ENCODE measurements at places on chromosomes 5 and 9.

DNA sequence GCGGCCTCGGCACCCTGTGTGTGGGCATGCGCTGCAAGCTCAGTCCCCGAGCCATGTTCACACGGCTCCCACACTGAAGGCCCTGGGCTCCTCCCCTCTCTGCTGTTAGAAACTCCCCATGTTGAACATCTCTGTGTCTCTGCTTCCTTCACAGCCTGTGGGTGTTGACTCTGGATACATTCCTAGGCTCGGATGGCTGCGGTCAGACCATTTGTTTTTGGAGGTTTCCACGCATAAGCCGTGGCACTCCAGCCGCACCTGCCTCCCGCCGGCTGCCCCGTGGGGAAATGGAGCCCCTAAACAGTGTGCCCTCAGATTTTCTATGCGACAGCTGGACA, 31.2 kb upstream of the LRRC14B start:
- DNase-seq = no peak

- DNase-seq = no peak
Observed at GRCh38 chr9:137082925-137083290, 3.9 kb upstream of the MAN1B1 start.

GRCh38 chr9:3676766-3677165, 151.0 kb upstream of the RFX3 start:
- DNase-seq = no peak

DNA sequence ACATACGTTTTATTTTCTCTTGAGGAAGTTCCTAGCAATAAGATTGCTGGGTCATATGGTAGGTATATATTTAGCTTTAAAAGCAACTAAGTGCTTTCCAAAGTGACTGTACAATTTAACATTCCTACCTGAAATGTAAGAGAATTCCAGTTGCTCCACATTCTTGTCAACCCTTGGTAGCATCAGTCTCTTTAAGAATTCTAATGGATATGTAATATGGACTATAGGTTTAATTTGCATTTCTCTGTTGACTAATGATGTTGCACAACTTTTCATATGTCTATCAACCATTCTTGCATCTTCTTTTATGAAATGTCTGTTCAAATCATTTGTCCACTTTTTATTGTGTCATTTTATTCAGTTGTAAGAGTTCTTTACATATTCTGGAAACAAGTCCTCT, 6.7 kb upstream of the RASEF start:
- DNase-seq = no peak

DNA sequence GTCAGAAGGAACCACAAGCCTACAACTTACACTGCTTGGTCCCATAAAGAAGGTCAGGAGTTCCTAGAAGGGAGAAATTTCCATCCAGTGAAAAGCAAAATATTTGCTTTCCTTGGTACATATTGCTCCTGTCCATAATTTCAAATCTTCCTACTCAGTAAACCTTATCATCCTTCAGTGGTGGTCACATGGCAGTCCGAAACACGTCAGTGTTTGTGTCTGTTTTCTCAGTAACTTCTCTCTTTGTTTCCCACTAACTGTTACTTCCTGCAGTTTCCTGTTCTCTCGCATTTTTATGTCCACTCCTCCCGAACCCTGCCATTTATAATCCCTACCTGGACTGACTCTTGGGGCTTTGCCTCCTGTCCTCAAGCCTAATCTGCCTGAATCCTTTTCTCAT, 129.1 kb downstream of the FANCC start:
- no peak for DNase-seq

GRCh38 chr5:142659405-142659804, 26.5 kb downstream of the FGF1 start:
- no peak for DNase-seq

DNA sequence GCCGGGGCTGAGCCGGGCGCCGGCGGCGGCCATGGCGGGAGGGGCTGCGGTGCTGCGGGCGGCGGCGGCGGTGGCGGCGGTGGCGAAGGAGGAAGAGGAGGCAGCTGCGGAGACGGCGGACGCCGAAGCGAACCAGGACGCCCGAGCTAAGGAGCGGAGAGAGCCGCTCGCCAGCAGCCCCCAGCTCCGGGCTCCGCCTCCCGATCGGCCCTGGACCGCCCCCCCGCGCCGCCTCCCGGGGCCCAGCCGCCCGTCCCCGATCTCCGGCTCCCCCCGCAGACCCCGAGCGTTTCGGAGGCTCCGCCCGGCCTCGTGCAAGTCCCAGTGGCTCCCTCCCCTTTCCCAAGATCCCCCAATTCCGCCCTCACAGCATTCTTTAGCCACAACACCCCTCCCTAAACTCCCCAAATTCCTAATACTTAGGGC, at the start of gene ASTN2:
ASTN2 (minus strand) TSS at position 152 of the 426 bp plus-strand sequence; CDS start at position 33, 119 bp downstream.
- no peak for DNase-seq

- DNase-seq = no peak
Observed at GRCh38 chr5:56596155-56596554, 219.2 kb upstream of the MAP3K1 start.

DNA sequence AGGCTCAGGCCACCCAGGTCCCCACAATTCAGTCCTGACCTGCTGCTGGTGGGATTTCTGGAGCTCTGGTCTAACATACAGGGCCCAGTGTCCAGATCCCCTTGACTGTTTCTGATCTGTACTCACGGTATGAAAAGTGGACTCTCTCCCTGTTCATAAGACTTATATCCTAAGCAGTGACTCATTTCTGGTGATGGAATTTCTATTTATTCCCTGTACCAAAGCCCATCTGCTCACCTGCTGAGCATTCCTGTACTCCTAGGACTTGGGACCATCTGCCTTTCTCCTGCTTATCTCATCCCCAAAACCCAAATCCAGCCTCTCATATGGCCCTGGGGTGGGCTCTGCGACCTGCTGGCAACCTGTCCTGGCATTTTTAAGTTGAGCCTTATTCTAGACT, 86.6 kb downstream of the APBA1 start:
- DNase-seq = no peak

- no peak for DNase-seq
Observed at GRCh38 chr5:145385276-145385675, 449.9 kb downstream of the PRELID2 start.

DNA sequence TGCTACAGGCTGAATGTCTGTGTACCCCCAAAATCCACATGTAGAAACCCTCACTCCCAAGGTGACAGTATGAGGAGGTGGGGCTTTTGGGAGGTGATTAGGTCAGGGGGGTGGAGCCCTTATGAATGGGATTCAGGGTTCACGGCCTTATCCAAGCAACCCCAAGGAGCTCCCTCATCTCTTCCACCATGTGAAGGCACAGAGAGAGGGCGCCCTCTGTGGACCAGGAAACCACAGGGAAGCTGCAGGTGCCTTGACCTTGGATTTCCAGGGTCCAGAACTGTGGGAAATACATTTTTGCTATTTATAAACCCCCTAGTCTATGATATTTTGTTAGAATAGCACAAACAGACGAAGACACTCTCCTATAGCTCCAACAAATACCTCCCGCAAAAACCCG, 53.6 kb upstream of the IRX2 start:
- no peak for DNase-seq

DNA sequence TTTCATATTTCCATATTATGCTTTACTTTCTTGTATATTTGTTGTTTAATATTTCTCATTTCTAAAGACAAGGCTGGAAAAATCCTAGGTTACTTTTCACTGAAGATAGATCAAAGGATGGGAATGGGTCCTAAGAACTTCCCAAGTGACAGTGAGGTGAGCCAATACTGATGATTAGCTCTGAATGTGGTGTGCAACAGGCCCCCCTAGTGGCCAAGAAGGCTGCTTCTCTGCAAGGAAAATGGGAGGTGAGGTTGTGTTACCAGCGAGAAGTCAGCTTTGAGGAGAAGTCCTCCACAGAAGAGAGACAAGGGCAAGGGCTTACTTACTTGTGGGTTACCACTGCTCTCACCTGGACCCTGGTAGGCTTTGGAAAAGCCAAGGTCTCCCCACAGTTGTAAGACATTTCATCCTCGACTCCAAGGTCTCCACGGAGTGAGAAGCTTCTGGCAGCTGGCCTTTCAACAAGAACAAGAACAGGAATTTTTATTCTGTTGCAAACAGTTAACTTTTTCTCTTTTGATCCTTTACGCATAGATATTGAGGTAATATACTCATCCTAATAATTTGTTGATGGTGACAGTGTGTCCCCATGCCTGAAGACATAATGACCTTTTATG, 69.9 kb downstream of the MAMDC2 start:
- DNase-seq = no peak

GRCh38 chr5:122730037-122730436, 44.8 kb upstream of the SNX2 start:
- DNase-seq = no peak

- DNase-seq = no peak
Observed at GRCh38 chr9:94005272-94005901, 50.2 kb upstream of the BARX1 start.

DNA sequence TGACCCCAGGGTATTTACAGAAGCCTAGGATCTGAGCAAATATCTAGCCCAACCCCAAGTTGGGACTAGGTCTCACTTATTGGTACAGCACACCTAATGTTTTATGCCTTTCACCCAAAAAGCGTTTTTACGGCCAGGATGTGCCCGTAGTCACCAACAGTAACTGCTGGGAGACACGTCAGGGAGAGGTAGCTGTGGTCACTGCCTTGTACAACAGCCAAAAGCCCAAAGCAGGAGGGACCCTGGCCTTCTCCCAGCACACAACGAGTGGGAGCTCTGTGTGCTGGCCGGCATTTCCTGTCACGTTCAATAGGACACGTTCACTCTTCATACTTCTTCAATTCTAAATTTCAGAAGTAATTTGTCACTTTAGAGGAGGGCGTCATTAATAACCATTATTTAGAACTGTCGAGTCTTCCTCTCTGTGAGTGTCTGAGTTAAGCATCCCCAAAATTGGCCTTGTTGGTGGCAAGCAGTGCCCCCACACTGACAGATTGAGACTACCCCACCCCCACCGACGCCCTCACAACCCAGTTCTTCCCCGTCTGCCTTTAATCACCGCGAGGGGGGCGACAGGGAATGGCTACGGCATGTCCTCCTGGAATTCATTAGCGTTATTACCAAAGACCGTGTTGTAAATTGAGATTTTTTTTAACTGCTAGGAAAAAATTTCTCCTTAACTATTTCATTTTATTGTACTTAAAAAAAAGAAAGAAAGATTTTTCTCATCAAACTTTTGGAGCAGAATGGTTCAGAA, 80.7 kb downstream of the MVB12B start:
- no peak for DNase-seq

DNA sequence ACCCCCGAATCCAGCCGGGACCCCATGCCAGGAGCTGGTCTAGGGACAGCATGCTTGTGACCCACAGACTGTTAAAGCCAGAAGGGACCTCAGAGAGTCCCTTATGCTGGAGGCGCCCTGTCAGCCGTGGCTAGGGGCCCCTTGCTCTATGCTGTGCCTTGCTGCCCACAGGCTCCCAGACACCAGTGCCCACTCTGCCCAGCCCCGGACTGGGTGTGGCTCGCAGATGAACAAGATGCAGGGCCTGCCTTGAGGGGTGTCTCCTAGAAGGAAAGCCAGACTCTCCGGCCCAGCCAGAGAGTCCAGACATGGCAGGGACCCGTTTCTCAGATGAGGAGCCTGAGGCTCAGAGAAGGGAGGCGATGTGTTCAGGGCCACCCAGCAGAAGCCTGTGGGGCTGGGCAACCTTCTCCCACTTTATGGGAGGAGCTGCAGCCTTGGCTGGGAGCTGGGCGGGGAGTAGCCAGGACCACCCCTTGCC, 85.7 kb downstream of the LMX1B start:
- no peak for DNase-seq

GRCh38 chr9:3434594-3434993, 91.2 kb downstream of the RFX3 start:
- DNase-seq = no peak

DNA sequence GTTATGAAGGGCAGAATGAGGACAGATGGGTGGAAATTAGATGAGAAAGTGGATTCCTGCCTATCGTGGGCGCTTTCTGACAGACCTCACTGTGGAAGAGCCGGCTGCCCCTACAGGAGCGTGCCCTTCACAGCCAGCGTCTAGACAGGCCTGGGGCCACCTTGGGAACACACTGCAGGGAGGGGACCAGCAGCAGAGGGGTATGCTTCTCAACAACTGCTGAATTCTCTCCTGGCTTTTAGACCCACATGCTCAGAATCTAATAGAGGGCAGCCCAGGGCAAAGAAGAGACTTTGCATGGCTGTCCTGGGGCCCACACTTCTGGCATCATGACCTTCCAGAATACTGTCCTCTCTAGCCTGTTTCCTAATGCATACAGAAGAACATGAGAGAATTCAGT, 2.1 kb upstream of the SEMA4D start:
- DNase-seq = no peak

GRCh38 chr5:41735213-41735612, 135.0 kb downstream of the OXCT1 start:
- DNase-seq = no peak

- no peak for DNase-seq
Observed at GRCh38 chr5:4674166-4674565, 466.0 kb upstream of the ADAMTS16 start.

- DNase-seq = no peak
Observed at GRCh38 chr5:79566896-79567295, 45.3 kb upstream of the TENT2 start.

- DNase-seq = no peak
Observed at GRCh38 chr9:32991897-32992594, 9.4 kb downstream of the APTX start.

DNA sequence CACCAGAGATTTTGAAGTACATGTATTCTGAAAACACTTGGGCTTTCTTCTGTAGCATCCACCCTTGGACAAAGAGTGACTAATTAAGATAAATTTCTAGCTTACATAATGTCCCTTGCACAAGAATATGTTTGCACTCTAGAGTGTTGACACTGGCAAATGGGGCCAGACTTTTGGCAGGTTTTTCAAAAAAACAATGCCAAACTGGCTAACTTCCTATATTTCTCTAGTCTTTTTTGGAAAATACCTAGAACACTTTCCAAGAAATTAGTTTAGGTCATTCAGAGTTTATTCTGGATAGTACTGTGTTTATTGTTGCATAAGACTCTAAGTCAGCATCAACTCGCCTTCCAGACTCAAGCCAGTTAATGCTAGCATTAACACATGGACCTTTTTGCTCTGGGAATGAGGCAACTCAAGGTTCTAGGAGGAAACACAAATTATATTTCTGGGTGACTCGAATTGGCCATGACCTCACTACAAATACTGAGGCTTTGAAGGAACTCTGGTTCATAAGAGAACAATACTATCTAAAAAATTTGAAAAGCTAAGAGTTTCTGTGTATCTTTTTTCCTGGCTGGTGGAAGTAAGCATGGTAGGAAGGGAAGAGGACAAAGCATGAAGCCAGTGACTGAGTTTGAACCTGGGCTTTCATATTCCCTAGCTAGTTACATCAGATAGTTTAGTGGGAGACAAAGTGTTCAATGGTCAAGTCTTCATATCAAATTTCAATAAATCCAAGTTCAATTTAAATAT, 101.6 kb downstream of the NREP start:
- DNase-seq = no peak

DNA sequence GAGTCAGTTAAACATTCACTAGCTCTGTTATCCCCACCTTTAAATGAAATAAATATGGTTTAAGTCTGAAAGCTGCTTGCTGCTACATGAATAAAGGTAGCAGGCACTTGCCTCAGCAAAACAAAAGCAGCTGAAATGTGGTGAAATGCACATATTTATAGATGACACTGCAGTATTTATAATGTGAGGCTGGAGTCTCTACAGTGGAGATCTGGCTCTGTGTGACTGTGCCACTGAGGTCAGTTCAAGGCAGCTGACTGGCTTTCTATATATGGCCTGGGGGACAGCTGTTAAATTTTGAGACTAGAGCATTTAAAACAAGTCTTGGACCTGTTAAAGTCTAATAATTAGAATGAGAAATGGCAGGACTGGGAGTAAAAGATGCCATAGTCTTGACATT, 859.6 kb upstream of the SEMA6A start:
- no peak for DNase-seq
